Karpas-422 (cell line): ENCODE measurements at places on chromosomes 16 and 17.

- no peak for DNase-seq
Measured at GRCh38 chr17:28738680-28739384, 5.0 kb upstream of the TRAF4 start.

- no peak for DNase-seq
Measured at GRCh38 chr17:74547736-74548135, 1.8 kb upstream of the CD300C start.

DNA sequence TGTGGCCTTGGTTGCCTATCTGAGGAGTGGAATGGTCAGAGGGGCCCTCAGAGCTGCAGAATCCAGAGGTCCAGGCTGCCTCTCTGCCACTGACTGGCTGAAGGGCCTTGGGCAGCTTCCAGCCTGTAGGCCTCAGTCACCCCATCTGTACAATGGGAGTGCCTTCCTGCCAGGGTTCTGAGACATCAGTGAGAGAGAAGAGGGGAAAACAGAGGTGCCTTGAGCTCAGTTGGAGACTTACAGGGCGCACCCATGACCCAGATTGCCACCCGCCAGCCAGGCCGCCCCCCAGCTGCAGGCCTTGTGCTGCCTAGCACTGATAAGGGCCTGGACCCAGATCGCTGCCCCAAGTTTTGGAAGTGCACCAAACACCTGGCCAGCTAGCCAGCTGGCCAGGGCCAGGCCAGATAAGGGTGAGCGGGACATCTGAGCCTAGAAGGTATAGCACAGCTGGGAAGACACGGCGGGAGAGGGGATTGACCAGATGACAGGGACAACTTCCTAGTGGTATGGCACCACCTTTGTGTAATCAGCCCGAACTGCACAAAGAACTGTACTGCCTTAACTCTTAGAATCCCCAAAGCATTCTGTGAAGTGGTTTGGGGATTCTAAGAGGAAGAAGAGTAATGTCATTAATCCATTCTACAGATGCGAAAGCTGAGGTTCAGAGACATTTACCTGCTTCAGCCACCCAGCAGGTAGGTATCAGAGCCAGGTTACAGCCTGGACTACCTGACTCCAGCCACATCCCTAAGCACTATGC is 1.4 kb downstream of the SLC4A1 start:
- no peak for DNase-seq

GRCh38 chr16:75241412-75241811 is 10.0 kb downstream of the BCAR1 start:
- no peak for DNase-seq

DNA sequence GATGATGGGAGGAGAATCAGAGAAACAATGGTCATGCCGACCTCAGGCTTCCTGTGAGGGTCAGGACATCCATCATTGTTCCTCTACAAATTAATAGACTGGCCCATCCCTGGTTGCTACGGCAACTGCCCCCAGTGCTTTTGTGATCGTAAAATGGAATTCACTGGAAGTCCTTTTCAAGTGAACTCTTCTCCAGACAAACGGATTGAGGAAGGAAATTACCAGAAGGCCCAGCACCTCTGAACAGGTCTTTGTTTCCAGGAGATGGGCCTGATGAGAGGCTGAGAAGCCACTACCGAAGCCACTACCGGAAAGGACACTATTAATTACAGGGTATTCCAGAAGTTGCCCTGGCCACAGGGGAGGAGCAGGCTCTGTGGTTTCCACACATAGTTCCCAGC is 126.0 kb downstream of the MGAT5B start:
- no peak for DNase-seq

DNA sequence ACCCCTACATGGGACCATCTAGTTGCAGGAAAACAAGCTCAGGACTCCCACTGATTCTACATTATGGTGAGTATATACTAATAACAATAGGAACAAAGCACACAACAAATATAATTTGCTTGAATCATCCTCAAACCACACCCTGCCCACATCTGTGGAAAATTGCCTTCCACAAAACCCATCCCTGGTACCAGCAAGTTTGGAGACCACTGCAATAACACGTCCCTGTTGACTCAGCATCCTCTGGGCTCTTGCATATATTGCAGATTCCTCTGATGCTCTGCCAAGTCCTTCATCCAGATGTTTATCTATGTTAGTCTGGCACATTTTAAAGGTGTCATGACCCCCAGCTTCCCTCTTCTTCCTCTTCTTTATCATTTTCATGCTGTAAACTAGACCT is 138.4 kb downstream of the PCTP start:
- DNase-seq = no peak

GRCh38 chr16:48533931-48534330 is 76.0 kb downstream of the N4BP1 start:
- DNase-seq = no peak

DNA sequence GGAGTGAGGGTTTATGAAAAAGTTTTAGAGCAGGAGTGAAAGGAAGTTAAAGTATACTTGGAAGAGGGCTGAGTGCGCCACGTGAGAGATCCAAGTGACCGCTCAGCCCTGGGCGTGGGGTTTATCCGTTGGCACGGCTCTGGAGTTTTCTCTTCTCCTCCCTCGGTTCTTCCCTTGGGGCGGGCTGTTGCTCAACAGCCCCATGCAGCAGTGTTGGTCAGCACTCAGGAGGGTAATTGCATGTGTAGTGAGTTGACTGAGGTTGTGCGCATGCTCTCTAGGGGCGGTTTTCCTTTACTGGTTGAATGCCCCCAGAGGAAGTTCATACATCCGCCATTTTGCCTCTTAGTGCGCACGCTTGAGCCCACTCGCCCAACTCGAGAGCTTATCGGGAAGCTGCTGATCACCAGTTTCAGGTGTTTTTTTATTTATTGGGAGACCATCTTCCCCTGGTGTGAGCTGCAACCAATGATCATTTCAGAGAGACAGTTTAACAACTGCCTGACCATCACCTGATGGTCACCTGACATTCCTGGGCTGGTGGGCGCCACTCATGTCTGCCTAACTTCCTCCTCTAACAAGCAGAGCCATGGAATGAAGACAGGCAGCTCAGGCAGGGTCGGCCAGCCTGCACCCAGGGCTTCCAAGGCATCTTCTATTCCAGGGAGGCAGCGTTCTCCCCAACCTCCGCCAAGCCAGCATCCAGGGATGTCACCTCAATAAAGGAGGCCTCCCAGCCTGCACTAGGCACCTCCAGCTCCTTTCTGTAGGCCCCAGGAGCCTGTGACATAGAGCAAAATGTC is 41.3 kb upstream of the DNAH17 start:
- DNase-seq = no peak

GRCh38 chr16:65002265-65002664 is 119.6 kb downstream of the CDH11 start:
- DNase-seq = no peak

DNA sequence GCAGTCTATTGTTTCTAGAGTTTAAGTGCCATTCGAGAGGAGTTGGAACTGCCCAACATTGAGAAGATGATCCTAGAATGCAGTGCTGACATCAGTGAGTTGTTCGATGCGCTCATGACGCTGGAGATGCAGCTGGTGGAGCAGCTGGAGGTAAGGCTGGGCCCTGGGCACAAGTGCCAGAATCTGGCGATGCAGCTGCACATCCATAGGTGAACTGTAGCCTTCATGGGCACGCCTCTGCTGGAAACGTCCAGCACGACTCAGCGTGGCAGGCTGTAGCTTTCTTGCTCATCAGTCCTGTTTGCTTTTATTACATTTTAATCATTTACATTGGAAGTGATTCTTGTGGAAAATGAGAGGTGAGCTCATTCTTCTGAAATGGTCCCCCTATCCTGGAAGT is 31.7 kb downstream of the DRC3 start:
- DNase-seq = no peak

DNA sequence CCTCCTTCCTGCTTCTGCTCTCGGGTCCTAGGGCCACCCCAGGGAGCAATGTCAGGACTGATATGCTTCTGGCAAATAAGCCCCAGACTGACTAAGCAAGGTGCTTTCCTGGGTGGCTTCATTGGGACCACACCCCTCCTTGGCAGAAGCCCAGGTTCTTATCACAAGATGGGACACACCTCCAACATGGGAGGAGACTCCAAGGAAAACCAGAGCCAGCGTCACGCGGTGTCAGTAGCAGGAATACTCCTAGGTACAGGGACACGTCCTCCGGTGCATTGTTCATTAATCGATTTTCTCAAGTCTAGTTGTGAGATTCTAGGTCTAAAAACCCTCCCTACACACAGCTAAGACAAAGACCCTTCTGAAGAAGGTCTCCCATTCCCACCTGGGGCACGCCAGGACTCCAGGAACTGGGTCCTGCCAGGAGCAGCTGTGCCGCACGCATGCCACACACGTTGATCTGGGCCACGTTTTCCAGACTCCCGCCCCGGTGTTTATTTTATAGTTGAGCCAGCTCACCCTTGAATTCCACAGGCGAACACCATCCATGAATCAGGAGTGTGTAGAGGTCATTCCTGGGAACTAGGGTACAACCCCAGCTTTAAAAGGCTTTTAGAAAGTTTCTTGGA is 30.8 kb downstream of the FA2H start:
- no peak for DNase-seq

DNA sequence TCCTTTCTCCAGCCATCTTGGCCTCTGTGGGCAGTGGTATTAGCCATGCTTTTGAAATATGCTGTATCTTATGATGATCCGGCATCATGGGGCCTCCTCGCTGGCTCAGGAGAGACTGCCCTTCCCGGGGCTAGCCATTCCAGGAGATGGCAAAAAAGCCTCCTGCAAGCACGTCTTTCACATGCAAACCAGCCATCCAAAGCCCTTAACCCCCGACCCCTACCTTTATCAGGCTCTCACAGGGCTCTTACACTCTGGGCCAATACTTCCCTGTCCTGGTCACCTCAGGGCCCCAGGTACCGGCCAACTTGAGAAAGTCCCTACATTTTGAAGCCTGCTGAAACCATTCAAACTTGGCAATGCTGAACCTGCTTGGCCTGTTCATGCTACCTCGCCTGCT is 36.4 kb downstream of the MYH13 start:
- DNase-seq = no peak

- peak; percentile 94 for DNase-seq
Measured at GRCh38 chr16:17070882-17071592, 399.7 kb downstream of the XYLT1 start.

- no peak for DNase-seq
Measured at GRCh38 chr17:33901085-33901484, 354.0 kb upstream of the CCL2 start.

- DNase-seq = no peak
Measured at GRCh38 chr16:31568577-31569359, 41.1 kb downstream of the AHSP start.

DNA sequence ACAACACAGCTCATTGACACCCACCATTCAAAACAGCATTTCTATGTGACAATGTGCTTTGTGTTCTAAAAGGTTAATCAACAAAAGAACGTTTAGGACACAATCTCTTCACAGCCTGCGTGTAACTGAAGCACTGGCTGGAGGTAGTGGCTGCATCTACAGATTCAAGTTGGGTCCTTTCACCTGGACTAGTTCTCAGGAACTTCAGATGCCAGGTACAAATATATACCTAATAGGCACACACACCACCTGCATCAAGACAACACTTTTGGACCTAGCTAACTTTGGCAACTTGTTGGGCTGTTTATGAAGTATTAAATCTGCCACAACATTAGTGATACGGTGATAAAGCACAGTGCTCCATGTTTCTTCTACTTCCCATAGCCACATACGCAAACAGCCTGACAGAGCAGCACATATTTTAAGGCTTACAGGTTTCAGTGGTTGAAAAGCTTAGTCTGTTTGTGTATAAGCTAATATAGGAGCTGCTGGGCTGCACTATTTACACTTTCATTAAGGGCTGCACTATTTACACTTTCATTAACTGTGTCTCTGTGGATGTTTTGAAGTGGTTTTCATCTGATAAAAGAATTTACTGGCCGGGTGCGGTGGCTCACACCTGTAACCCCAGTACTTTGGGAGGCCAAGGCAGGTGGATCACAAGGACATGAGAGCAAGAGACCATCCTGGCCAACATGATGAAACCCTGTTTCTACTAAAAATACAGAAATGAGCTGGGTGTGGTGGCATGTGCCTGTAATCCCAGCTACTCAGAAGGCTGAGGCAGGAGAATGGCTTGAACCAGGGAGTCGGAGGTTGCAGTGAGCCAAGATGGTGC is 132.6 kb downstream of the PARN start:
- DNase-seq = no peak

- no peak for DNase-seq
Measured at GRCh38 chr17:17186551-17187505, 19.3 kb downstream of the PLD6 start.

DNA sequence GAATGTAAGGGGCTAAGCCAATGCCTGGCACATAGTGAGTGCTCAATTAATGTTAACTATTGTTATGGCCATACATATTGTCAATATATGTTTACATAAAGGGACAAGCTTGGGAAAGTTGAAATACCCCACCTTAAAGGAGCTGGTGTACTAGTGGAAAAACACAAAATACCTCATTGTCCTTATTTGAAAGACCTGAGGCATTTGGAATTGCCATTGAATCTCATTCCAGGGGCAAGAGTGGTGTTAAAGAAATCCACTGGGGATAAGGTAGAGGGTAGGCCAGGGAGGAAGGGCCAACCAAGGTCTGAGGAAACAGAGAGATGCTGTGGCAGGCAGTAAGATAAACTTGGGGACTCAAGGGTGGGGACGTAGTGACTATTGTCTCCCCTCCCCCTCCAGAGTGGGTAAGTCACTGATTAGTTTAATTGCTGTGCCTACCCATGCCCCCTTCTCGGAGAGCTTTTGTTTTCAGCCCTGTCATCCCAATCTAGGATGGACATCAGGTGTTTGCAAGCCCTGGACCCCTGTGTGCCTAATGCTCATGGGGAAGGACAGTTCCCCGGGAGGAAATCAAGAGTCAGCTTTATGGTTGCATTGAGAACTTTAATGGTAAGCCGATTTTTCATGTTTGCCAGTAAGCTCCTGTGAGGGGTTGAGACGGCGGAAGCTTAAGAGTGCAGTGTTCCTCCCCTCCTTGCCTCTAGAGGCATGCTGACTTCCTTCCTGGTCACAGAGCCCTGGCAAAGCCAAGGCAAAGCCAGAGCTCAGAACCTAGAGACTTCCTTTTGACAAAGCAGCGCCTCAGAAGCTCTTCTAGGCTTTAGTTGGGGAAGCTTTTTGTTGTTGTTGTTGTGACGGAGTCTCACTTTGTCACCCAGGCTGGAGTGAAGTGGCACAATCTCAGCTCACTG is 2.5 kb upstream of the HEATR9 start:
- DNase-seq = no peak

GRCh38 chr17:39954876-39955275 is 7.9 kb upstream of the GSDMA start:
- no peak for DNase-seq

DNA sequence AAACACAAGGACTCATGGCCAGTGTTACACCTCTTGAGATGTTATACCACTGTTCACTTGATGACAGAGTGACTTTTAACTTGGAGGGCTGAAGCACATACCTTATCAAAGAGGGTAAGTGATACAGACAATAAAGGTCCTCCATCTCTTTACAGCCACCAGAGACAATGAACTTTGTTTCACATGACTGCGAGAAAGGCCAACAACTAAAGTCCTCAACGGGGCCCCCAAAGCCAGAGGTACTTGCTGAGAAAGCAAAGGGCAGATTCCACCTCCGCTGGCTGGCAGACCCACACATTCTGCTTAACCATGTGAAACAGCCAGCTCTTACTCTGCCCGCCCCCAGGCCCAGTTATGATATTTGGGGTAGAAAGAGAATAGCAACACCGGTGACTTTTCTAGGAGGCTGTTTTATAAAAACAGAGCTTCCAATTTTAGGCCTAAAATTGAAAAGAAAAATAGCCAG is 21.4 kb downstream of the DCUN1D3 start:
- no peak for DNase-seq

GRCh38 chr17:4124999-4125398 is 17.8 kb downstream of the ZZEF1 start:
- DNase-seq = no peak

- no peak for DNase-seq
Measured at GRCh38 chr17:50237901-50238300, 36.4 kb upstream of the TMEM92 start.
